ENCODE measurements at places on chromosomes 2 and 18. TPM values are rescaled to one million over a fixed set of nuclear protein-coding genes. Genes with fewer than 3 reads are reported as not detected.

GRCh38 chr18:13245481-13246000 lies 27.0 kb downstream of the LDLRAD4 start:
- no peak for DNase-seq

- no peak for DNase-seq
These were observed 20.3 kb downstream of the KCNK3 start for GRCh38 chr2:26712486-26713465.

GRCh38 chr2:98702858-98703620 lies 27.9 kb downstream of the MGAT4A start:
- DNase-seq, result no peak

- no peak for DNase-seq
These were observed 240.3 kb upstream of the ETAA1 start for GRCh38 chr2:67156796-67157195.

DNA sequence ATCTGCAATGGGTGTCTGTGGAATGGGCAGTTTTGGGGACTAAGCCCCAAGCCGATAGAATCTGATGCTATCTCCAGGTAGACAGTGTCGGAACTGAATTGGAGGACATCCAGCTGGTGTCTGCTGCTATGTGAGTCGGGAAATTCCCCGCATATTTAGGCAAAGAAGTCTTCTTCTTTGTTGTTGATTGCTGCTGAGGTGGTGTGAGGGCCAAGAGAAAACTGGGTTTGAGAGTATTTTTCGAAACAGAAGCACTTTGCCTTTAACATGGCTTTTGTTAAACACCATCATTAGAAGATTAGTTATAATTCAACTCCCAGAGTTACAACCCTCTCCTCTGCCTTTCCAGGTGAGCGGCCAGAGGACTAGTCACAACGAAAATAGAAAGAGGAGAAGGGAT lies 49.4 kb upstream of the ACTR3 start:
- no peak for DNase-seq

The EFHD1 gene
- not detected for total RNA-seq

DNA sequence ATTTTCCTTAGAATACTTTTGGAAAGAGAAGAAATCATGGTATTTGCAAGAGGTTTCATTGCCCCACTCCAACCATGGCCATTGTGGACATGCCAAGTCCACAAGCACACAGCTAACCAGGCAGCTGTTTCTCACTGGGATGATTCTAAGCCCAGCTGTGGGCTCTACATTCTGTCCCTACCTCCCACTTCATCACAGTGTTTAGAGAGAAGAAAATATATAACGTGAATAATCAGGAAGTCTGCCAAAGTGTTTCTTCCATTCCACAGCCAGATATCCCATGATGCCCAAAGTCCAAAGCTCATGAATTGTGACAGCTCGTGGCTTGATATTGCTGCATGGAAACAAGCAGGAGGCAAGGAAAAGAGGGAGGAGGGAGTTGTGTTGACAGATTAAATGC lies 433.7 kb upstream of the GYPC start:
- no peak for DNase-seq

The ANKAR gene
- total RNA-seq, result 24.8 TPM

GRCh38 chr18:28728891-28729290 lies 552.0 kb upstream of the CDH2 start:
- DNase-seq, result no peak

DNA sequence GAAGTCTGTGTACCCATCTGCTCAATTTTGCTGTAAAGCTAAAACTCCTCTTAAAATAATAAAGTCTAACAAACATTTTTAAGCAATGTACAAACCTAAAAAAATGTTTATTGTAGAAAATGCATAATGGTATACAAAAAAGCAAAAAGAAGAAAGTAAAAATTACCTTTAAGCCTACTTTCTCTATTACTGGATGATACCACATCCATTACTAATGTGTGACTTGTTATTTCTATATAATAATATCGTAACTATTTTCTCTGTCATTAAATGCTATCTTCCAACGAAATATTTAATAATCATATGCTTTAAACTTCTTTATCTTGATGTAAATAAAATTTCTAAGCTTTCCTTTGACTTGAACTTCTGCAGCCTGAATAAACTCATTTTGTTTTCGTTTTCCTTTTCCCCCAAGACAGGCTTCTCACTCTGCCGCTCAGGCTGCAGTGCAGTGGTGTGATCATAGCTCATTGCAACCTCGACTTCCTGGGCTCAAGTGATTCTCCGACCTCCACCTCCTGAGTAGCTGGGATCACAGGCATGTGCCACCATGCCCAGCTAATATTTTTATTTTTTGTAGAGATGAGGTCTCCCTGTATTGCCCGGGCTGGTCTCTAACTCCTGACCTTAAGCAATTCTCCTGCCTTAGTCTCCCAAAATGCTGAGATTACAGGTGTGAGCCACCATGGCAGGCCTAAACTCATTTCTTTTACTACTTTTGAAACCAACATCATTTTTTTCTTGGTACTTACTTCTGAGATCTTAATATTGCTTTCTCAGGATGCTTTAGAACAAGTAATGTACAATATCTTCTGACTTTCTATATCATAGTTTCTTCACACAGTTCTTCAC lies 18.1 kb upstream of the DNAH7 start:
- no peak for DNase-seq

DNA sequence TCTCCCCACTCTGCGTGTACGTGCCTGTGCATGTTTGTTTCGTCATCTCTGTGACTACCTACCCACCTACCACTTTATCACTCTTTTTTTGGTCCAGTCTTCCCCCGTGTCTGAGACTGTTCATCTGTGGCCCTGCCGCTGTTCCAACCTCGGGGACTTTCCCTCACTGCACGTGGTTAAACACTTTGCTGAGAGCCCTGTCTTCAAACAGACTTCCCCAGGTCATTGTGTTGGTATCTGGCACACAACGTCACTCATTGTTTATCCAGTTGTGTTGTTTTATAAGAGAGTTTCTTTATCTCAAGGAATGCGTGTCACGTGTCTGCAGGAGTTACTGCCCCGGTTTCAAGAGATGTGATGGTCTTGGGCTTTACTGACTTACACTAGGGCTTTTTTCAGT lies 262.0 kb upstream of the RASGRP3 start:
- DNase-seq, result no peak

- no peak for DNase-seq
These were observed 21.7 kb downstream of the HDAC4 start for GRCh38 chr2:239378918-239379640.

The C2orf66 gene
- total RNA-seq, result not detected

- peak; percentile 57 for DNase-seq
These were observed 7.8 kb downstream of the MERTK start for GRCh38 chr2:111905990-111906735.

GRCh38 chr2:237900891-237901831 lies 41.7 kb downstream of the RAMP1 start:
- DNase-seq, result no peak

GRCh38 chr2:223294756-223295155 lies 242.8 kb downstream of the KCNE4 start:
- no peak for DNase-seq

The PER2 gene
- 12.6 TPM for total RNA-seq

The GKN2 gene
- not detected for total RNA-seq

DNA sequence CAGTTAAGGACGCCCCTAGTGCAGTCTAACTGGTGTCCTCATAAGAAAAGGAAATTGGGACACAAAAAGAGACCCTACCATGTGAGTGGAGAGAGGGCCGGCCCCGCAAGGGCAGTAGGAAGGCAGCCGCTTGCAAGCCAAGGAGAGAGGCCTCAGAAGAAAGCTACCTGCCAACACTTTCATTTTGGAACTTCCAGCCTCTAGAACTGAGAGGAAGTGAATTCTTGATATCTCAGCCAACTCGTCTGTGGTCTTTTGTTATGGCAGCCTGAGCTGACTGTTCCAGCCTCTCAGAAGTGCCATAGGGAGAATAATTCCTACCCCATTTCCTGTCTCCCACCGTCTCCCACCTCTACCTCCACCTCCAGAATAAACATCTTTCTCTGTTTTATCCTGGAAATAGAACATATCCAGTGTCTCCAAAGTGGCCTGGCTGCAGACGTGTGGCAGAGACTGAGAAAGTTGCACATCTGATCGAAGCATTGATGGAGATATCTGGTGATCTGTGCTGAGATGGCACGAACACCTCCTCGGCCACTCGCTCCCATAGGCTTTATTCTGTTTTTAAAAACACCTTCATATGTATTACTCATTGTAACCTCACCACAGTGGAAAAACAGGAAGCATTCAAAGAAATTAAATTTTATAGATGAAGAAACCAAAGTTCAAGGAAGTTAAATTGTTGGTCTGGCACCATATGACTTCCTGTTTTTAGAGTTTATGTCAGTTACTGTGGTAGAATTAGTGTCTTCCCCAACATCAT lies 39.5 kb upstream of the MARCO start:
- DNase-seq, result no peak

DNA sequence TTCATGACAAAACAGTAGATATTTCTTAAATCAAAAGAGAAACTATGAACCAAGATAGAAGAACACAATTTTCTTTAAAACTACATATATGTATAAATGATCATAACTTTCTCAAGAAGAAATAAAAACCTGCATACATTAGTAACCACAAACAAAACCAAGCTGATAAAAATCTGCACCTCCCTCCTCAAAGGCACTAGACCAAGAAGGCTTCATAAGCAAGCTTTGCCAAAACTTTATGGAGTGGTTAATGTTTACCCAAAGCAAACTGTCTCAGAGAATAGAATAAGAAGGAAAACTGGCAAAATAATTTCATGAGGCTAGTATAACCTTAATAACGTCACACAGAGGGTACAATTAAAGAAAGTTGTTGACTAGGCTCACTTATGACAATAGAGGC lies 138.3 kb downstream of the ZBTB7C start:
- DNase-seq, result no peak

DNA sequence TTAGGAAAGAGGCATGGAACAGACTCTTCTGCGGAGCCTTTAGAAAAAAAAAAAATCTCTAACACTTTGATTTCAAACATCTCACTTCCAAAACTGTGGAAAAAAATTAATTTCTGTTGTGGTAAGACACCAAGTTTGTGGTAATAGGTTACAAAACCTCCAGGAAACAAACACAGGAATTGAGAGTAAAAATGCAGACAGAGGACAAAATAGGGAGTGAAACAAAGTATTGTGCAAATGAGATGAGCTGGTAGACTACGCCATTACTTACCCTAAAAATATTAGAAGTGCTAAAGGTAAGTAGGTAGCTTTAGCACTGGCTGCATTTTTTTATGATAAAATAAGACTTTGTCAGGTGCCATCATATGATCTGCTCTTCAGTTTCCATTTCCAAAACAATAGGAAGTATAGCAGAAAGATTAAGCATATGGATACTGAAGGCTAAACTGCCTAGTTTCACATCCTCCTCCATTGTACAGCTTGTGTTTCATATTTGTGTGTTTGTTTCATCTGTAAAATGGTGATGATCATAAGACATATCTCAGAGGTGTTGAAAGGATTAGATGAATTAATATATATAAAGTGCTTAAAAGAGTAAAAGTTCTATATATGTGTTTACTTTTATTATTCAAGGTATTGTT lies 309.2 kb downstream of the NR4A2 start:
- no peak for DNase-seq

DNA sequence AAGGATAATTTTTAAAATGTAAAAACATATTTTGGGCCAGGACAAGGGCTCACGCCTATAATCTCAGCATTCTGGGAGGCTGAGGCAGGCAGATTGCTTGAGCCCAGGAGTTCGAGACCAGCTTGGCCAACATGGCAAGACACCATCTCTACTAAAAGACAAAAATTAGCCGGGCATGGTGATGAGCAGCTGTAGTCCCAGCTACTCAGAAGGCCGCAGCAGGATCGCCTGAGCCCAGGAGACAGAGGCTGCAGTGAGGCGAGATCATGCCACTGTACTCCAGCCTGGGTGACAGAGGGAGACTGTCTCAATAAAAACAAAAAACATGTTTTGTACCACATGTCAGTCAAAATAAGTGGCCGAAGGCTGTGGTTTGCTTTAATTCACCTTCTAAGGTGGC lies 122.5 kb downstream of the HDAC4 start:
- DNase-seq, result no peak

- DNase-seq, result no peak
These were observed 115.4 kb upstream of the CDC42EP3 start for GRCh38 chr2:37786854-37787253.

- DNase-seq, result no peak
These were observed 546.9 kb upstream of the PKDCC start for GRCh38 chr2:41500895-41501294.

- DNase-seq, result no peak
These were observed 73.1 kb upstream of the ZNF521 start for GRCh38 chr18:25425024-25425423.

GRCh38 chr18:62369129-62369644 lies 44.1 kb downstream of the TNFRSF11A start:
- no peak for DNase-seq

DNA sequence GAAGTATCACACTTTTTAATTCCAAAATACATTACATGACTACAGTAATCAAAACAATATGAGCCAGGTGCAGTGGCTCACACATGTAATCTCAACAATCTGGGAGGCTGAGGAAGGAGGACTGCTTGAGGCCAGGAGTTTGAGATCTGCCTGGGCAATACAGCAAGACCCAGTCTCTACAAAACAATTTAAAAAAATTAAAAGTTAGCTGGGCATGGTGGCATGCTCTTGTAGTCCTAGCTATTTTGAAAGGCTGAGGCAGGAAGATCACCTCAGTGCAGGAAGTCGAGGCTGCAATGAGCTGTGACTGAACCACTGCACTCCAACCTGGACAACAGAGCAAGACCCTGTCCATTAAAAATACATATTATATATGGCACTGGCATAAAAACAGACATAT lies 109.8 kb downstream of the USP34 start:
- DNase-seq, result no peak

- no peak for DNase-seq
These were observed 163.7 kb downstream of the PIEZO2 start for GRCh38 chr18:10985689-10986088.

The RNF125 gene
- 5.6 TPM for total RNA-seq

DNA sequence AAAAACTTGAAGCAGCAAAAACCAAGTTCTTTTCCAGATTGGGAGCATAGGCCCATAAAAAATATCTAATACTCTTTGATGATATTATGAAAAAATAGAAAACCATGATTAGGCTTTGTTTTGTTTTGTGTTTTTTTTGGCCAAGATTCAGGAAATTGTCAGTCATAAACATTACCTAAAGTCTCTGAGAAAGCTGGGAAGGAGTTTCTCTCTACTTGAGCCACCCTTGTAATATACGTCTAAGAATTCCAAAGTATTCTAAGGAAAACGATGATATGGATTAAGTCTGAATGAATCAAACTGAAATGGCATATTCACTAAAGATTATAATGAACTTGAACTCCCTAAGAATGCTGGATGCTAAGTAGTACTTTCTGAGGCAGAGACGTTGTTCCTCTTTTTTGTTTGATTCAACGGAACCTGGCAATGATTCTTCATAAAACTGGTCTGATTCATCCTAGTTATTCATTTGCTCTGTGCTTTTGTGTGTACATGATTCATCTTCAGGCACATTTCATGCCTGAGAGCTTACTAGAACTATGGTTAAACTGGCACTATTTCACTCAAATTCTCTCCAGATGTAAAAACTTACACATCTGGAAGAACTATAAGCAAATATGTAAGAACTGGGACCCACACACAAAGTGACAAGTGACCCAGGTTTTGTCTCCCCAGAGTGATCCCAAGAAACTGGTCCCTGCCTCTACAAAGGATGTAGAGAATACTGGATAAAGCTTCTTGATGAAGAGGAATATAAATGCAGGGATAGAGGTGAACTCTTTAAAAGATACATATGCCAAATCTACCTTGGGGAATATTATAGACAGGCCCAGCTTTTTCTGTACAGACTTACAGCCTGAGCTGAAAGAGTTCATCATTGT lies 159.7 kb downstream of the DOCK10 start:
- no peak for DNase-seq

GRCh38 chr2:101223814-101224231 lies 28.9 kb upstream of the CNOT11 start:
- peak; percentile 76 for DNase-seq

All from B cell (primary cell).